ENCODE measurements at places on chromosomes 6 and 20. TPM values are rescaled to one million over a fixed set of nuclear protein-coding genes. Genes with fewer than 3 reads are reported as not detected.

- H3K27me3 ChIP-seq = no peaks in the 10 kb centered on the region
- DNase-seq = no peak
- H3K36me3 ChIP-seq = no peaks in the 10 kb centered on the region
- peaks cover 4% of the 10 kb centered on the region for H3K4me1 ChIP-seq
Observed at GRCh38 chr6:27830212-27830599, 82.0 kb downstream of the OR2B2 start.

Gene HLA-DOA
- not detected for total RNA-seq

Gene HLA-DQB1
- total RNA-seq = not detected

DNA sequence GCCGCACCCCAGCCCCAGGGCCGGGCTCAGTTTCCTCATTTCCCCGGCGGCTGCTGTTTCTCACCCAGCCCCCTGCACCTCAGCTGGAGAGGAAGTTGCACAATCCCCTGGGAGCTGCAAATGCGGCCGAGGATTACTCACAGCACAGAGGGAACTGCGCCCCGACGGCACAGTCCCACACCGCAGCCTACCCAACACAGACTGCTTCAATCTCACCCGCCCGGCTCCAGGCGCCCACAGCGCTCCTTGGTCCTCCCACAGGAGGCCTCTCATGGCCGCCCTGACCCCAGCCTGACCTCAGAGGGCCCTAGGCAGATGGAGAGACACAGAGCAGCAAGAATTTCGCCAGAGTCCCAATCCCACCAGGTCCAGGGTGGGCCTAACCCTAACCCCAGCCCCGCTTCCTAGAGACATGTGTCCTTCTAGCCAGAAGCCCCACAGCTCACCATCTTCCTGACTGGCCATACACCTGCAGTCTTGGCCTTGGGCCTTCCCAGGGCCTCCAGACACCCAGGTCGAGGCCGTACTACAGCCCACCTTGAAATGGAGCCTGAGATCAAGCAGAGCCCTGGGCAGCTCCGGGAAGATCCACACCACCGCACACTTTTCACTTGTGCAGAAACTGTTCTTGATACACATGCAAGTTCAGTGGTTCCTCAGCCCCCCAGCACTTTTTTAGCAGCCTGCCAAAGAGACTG is 11.7 kb downstream of the TFEB start:
- DNase-seq = peak; percentile 91
- no peak overlapping the region for H3K4me3 ChIP-seq
- H3K27ac ChIP-seq = peak overlapping the region; percentile 72
- H3K27me3 ChIP-seq = no peaks in the 10 kb centered on the region
- peaks cover 14% of the 10 kb centered on the region for H3K4me1 ChIP-seq

GRCh38 chr6:134168590-134169208 is 116.3 kb upstream of the SLC2A12 start:
- peaks cover 53% of the 10 kb centered on the region for H3K36me3 ChIP-seq
- no peak overlapping the region for H3K4me3 ChIP-seq
- peak; percentile 61 for DNase-seq
- no peak overlapping the region for H3K27ac ChIP-seq
- peaks cover 2% of the 10 kb centered on the region for H3K4me1 ChIP-seq
- no peaks in the 10 kb centered on the region for H3K27me3 ChIP-seq

DNA sequence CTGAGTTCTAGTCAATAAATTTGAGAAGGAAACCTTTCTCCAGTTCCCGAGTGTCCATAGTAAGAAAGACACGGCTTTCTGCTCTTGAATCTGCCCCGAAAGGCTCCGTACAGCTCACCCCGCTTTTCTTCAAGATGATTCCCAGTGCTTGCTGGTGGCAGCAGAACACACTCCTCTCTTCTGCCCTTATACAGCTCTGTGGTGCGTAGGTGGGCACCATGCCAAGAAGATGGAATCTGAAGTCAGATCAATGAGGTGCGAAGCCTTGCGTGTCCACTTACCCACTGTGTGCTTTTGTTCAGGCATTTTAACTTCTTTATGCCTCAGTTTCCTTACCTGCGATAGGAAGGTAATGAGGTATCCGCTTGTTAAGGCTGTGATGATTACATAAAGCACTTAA is 142.2 kb downstream of the WDR27 start:
- no peak overlapping the region for H3K27ac ChIP-seq
- peaks cover 2% of the 10 kb centered on the region for H3K4me1 ChIP-seq
- no peak for DNase-seq
- no peaks in the 10 kb centered on the region for H3K27me3 ChIP-seq

Gene SLC26A8
- not detected for total RNA-seq

- no peaks in the 10 kb centered on the region for H3K4me1 ChIP-seq
- H3K27me3 ChIP-seq = no peaks in the 10 kb centered on the region
- no peaks in the 10 kb centered on the region for H3K36me3 ChIP-seq
- no peak overlapping the region for H3K27ac ChIP-seq
- no peak overlapping the region for H3K4me3 ChIP-seq
- no peak for DNase-seq
Observed at GRCh38 chr6:124297507-124297906, 493.8 kb downstream of the NKAIN2 start.

DNA sequence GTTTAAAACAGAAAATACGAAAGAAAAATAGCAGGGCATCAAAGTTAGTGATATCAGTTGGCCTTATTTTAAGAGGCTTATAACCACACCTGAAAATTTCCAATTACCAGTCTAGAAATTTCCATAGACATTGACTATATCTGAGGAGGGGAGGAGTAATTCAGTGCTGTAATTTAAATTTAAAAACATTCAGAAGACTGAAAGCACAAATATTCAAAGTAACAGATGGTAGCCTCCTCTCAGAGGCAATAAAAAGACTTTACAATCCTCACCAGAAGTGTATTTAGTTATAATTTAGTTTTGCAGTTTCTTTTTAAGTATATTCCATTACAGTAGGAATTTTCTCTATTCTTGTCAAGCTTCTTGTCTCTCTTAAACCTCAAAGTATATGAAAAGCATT is 18.4 kb upstream of the LOC128125822 start:
- no peaks in the 10 kb centered on the region for H3K27me3 ChIP-seq
- H3K36me3 ChIP-seq = no peaks in the 10 kb centered on the region
- no peak for DNase-seq
- no peaks in the 10 kb centered on the region for H3K4me1 ChIP-seq
- H3K4me3 ChIP-seq = no peak overlapping the region

DNA sequence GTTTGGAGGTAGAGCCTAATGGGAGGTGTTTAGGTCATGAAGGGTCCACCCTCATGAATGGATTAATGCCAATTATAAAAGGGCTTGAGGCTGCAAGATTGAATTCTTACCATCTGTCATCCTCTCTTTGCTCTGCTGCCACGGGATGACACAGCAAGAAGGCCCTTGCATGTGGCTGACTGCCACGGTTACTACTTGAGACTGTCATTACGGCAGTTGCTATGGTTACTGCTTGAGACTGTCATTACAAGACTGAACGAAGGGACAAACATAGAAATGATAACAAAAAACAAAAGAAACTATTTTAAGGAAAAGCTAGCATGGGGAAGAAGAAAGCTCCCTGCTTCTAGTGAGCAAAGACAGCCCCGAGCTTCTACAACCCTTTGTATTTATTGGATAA is 715.0 kb downstream of the TFAP2A start:
- H3K4me3 ChIP-seq = no peak overlapping the region
- no peaks in the 10 kb centered on the region for H3K36me3 ChIP-seq
- no peak for DNase-seq
- H3K4me1 ChIP-seq = no peaks in the 10 kb centered on the region
- no peaks in the 10 kb centered on the region for H3K27me3 ChIP-seq

DNA sequence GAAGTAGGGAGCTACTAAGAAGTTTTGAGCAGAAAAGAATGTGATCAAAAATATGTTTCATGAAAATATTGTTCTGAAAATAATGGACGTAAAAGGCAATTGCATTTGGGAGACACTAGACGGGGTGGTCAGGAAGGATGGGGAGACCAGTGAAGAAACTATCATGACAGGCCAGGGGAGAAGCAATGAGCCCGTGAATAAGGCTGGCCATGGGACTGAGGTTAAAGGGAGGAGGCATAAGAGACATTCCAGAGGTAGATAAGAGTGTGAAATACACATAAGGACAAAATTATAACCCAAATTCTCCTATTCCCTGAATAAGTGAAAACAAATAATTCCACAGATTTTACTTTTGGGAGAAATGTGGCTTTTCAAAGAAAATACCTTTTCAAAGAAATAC is 51.7 kb downstream of the MARCKS start:
- DNase-seq = no peak
- no peaks in the 10 kb centered on the region for H3K36me3 ChIP-seq
- no peak overlapping the region for H3K27ac ChIP-seq
- no peaks in the 10 kb centered on the region for H3K27me3 ChIP-seq
- peaks cover 5% of the 10 kb centered on the region for H3K4me1 ChIP-seq
- no peak overlapping the region for H3K4me3 ChIP-seq

Gene KHDC1L
- total RNA-seq = not detected

Gene NRSN1
- not detected for total RNA-seq

Gene PACRG
- total RNA-seq = not detected

- H3K27ac ChIP-seq = peak overlapping the region; percentile 90
- H3K36me3 ChIP-seq = peaks cover 21% of the 10 kb centered on the region
- DNase-seq = peak; percentile 27
- H3K27me3 ChIP-seq = no peaks in the 10 kb centered on the region
Observed at GRCh38 chr6:43172104-43173007, 1.3 kb downstream of the SRF start.

GRCh38 chr6:67640484-67640883 is 994.6 kb upstream of the ADGRB3 start:
- H3K27ac ChIP-seq = no peak overlapping the region
- H3K36me3 ChIP-seq = no peaks in the 10 kb centered on the region
- peak; percentile 4 for DNase-seq
- no peaks in the 10 kb centered on the region for H3K4me1 ChIP-seq
- no peak overlapping the region for H3K4me3 ChIP-seq

Gene KHDC1
- total RNA-seq = 1.7 TPM

All from IMR-90 (cell line).